ENCODE measurements at places on chromosomes 7 and 10.

GRCh38 chr7:135768467-135768866 lies 19.9 kb upstream of the FAM180A start:
- DNase-seq, result no peak

- no peak for DNase-seq
Measured at GRCh38 chr7:116618338-116619128, 53.5 kb upstream of the MET start.

DNA sequence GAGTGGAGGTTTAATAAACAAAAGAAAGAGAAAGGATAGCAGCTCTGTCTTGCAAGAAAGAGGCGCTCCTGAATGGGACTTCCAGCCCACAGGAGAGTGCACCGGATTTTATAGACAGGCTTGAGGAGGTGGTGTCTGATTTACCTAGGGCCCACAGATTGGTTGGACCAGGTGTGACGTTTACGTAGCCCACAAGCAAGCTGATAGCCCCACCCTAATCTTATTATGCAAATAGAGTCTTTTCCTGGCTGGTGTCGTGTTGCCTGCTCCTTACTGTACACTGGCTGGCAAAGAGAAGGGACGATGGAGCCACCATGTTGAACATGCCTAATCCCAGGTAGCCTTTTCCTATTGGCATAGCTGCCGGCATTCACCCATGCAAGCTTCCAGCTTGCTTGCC lies 319.7 kb upstream of the POM121L12 start:
- no peak for DNase-seq

DNA sequence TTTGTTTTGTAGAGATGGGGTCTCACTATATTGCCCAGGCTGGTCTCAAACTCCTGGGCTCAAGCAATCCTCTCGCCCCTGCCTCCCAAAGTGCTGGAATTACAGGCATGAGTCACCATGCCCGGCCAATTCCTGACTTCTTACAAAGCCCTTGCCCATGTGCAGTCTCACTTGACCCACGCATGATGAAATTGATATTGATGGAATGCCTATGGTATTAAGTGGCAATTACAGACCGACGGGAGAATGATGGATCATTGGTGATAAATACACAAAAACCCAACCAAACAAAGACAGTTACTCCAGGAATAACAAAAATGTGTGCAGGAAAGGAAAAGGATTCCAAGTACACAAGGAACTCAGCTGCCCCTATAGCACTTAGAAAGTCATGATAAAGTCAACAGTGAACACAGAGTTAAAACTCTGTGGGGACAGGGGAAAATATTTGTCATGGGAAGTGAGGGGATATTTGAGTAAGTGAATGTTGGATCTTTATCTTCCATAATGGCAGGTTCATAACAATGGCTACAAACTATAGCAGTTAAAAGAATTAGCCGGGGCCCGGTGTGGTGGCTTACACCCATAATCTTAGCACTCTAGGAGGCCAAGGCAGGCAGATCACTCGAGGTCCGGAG lies 21.6 kb downstream of the HIP1 start:
- no peak for DNase-seq

DNA sequence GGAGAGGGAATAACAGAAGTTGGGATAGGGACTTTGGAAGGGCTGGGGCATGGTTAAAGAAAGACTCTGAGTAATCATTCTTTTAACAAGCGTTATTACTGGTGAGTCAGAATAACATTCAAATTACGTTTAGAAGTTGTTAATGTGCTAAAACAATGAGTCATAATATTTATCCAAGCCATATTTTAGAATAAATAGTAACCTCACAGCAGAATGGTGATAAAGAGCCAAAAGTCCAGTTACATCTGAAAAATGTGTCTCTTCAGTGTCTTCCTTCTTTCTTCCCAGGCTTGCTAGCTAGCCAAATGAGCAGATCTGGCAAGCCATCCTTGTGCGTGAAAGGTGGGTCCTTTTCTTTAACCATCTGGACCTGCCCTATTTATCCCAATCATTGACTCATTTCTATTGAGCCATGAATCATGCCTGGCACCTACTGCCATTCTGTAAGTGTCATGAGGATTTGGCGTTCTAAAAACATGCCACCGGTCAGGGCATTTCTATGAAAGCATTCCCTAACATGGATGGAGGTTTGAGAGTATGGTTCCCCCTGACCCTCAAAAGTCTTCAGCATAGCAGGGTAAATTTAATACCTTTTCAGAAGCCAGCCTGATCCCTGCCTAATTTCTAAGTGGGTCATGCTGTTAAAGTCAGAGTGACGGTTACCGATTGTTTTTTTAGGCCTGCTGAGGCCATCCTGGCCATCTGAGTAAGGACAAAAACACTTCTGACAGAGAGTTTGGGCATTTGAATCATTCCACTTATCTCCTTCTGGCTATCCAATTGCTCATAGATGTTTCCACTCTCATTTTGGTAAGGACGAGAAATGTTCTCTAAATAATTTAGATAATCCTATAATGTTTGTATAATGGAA lies 26.9 kb downstream of the MYPN start:
- no peak for DNase-seq

GRCh38 chr7:137081321-137082093 lies 213.1 kb downstream of the CHRM2 start:
- DNase-seq, result no peak

DNA sequence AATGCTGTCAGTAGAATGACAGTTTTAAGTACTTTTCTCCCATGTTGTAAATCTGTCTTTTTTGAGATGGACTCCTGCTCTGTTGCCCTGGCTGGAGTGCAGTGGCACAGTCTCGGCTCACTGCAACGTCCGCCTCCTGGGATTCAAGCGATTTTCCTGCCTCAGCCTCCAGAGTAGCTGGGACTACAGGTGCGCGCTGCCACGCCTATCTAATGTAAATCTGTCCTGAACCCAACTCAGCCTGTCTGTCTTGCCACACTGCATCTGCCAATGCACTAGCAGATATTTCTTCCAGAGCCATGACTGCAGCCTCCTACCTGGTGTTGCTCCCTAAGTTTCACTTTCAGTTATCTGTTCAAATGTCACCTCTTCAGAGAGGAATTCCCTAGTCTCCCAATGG lies 264.1 kb downstream of the PHF14 start:
- DNase-seq, result no peak

GRCh38 chr7:49527182-49527581 lies 246.3 kb upstream of the VWC2 start:
- no peak for DNase-seq

DNA sequence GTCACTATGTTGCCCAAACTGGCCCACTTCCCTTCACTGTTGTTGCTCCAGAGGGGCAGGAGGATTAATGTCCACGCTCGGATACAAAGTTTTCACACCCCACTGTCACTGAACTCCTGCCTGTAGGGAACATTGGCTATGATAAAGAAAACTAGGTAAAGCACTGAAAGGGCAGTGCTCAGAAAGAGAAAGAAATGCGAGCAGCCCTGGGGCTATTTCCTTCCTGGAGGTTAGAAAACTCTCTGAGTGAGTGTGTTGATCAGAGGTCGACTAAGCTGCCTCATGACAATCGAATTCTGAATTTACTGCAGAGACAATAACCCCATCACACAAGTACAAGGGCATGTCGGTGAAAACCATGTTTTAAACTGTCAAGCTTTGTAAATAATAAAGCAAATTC lies 227.2 kb upstream of the PITRM1 start:
- DNase-seq, result no peak

DNA sequence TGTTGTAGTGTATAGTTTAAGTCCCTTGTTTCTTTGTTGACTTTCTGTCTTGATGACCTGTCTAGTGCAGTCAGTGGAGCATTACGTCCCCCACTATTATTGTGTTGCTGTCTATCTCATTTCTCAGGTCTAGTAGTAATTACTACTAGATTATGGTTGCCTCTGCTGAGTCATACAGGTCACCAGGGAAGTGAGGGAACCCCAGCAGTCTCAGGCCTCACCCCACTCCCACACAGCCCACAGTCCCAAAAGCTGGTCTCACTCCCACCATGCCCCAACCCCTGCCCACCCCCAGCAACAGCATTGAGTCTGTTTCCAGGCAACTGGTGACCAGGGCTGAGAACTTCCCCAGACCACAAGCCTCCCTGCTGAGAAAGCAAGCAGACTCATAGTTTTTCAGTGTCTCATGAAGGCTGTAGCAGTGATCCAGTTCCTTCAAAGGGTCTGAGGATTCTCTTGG lies 88.0 kb downstream of the PLXDC2 start:
- no peak for DNase-seq

DNA sequence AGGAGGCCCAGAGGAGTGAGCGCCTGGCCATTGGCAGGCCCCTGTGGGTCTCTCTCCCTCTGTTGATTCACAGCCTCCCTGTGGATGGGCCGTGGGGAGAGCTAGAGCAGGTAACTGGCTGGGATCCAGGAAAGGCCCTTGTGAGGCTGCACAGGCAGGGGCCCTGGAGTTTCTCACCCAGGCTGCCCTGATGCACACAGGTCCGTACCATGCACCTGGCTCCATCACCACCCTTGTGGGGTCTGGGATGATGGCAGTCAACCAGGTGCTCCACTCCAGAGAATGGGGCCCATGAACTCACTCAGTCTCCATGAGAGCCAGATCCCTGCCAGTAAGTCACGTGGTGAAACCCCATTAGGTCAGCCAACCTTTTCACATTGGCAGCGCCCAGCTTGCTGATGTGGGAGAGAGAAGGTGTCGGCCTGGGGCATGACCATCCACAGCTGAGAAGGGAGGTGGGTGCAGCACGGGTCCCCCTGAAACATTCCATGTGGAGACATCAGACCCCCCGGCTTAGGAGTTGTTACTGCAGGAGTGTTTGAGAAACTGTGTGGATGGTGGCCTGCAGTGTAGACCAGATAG lies 320.8 kb downstream of the ADARB2 start:
- no peak for DNase-seq

GRCh38 chr10:29328983-29329382 lies 40.1 kb downstream of the LYZL1 start:
- DNase-seq, result no peak

DNA sequence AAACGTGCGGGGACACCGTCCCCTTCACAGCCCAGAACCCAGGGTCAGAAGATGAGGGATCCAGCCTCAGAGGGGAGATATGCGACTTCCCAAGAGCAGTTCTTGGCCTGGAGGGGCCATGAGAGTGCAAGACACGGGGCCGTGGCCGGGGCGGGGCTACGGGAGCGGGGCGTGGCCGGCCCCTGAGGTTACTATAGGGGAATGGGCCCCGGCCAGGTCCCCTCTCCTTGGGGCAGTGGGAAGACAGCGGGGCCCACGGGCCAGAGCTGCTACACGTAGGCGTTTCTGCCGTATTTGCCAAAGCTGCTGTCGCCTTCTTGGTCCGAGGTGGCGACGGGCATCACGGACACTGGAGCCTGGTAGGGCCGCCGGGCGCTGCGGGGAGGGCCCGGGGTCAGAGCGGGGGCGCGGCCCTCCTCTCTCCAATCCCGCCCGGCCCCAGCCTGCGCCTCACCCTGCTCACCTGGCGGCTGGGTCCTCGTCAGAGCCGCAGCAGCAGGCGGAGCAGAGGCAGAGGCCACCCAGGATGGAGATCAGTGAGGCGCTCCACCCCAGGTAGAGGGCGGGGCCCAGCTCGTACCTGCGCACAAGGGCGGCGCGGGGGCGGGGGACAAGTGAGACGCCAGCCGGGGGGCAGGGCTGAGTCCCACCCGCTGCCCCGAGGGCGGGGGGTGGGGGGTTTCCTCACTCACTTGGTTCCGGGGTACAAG lies 5.3 kb downstream of the CLDN15 start:
- DNase-seq, result no peak

DNA sequence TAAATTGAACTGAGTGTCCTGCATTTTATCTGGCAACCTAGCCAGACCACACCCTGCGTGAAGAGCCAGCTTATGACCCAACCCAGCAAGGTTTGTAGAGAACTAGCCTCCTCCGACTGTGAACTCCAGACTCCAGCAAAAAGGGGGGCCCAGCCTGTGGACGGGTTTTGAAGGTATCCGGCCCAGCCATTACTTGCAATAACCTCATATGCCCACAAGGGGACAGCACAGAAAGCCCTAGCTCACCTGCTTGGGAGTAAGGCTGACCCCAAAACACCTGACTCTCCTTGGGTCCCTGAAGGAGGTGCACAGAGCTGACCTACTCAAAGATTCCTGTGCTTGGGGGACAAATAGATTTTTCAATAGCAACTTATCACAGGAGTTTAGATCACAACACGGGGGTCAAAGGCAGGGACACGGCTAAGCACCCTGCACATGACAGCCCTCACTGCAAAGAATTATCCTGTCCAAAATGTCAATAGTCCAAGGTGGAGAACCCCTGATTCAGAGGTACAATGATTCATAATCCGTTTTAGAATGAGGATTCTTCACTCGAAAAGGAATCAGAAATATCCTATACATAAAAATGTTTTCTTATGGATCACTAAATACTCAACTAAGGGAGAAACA lies 4.6 kb downstream of the TRPV6 start:
- no peak for DNase-seq

DNA sequence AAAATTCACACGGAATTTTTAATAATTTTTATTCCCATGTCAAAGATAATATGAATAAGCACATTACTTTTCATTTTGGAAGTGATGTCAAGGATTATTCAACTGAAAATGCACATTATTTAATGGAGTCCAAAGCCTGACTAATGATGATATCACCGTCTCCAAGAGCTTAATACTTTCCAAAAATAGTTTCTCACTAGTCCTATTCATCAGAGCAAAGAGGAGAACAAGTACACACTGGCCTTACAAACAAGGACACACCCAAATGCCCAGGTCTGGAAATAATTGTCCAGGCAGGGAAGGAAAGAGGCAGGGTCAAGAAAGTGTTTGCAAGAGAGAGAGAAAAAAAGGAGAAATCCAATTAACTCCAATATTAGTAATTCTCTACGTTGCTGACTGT lies 216.8 kb upstream of the CCDC6 start:
- no peak for DNase-seq

Data from stimulated activated CD4-positive, alpha-beta T cell treated with anti-CD3 and anti-CD28 coated beads, Interleukin-15, amount 100 ng/mL, for 1 hour (primary cell).